ENCODE measurements at places on chromosomes 1 and 21.

- DNase-seq: no peak
These were observed 42.5 kb downstream of the MRAP start for GRCh38 chr21:32340863-32341848.

- DNase-seq: no peak
These were observed 34.5 kb downstream of the CTNNBIP1 start for GRCh38 chr1:9875636-9876000.

DNA sequence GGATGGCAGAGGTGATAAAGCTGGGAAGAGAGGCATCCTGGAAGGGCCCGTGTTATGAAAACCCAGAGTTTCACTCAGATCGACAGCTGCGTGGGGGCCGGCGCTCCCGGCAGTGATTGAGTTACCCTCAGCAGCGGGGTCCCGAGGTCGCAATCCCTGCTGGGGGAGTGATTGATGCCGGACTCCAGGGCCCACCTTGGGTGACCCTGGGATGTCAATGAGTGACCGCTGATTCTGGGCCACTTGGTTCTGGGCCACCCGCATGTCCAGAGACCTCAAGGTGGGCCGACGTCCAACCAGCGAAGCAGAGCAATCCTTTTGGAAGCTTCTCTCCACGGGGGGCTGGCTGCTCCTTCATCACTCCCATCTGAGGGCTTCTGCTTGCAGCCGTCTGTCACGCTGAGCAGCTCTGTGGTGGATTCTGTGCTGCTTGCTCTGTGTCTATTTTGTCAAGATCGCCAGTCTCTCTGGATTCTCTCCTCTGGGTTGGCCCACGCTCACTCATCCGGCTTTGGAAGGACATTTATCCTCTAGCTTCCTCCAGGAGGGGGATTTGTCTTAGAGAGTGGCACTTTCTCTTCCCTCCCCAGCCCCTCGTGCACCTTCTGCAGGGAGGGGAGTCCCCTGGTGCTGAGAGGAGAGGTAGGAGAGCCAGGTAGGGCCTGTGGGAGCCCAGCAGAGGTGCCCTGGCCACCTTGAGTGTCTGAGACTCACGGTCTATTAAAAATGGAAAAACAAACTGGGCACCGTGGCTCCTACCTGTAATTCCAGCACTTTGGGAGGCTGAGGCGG is 110.9 kb upstream of the C1orf174 start:
- no peak for DNase-seq

- no peak for DNase-seq
These were observed 26.2 kb downstream of the ENAH start for GRCh38 chr1:225626698-225627097.

DNA sequence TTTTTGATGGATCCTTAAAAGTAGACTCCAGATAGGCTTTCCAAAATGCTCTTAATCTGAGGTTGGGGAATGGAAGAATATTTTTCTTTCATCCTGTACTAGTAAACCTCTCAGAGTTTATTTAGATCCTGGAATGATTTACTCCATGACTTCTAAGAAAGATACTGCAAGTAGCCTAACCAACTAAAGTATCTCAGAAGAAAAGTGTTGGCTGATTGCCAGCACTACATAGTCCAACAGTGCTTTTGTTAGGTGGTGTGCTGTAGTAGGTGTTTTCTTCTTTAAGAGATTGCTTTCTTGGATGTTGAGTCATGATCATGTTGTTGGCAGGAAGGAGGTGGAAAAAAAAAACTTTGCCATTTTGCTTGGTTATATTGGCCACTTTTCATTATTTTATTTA is 119.8 kb downstream of the OSBPL9 start:
- no peak for DNase-seq

DNA sequence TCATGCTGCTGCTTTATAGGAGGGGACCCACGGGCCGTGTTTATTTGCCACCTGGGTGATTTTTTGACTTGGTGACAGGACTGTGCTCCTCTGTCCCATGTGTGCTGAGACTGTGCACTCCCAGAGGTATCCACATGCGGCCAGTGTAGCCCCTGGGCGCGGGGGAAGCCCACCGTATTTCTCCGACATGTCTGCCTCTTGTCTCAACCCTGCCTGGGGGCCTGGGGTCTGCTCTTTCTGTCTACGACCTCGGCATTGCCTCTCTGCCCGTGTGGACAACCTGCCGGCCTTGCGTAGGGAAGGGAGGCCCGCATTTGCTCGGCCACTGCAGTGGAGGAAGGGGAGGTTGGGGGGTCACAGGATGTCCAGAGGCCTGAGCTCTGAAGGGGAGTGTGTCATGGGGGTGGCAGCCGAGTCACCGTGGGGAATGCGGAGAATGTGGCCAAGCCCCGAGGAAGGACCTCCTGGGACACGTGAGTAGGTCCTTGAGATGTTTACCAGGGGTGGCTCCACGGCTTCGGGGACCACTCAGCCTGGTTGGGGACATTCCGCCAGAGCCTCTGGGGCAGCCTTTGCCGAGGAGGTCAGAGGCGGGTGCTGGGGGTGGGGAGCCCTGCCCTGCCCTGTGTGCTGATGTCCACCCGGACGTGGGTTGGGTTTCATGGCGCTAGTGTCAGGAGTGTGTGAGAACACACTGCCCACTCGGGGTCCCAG is 11.0 kb downstream of the PRKCZ start:
- no peak for DNase-seq

DNA sequence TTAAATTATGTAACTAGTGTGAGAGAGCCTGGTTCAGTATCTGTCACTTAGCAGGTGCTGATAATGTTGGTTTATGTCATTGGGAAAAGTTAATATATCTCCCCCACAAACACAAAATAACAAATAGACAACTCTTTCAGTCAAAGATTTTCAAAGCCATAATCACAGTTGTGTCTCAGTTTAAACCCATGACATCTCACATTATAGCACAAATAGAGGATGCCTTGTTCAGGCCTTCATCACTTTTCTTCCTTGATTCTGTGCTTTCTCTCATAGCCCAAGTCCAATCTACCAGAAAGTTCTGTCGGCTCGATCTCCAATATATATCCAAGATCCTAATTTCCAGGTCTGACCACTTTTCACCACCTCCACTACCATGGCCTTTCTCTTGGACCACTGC is 6.2 kb upstream of the EPS15 start:
- DNase-seq: no peak

- no peak for DNase-seq
These were observed 96.8 kb downstream of the TNR start for GRCh38 chr1:175646439-175647209.

DNA sequence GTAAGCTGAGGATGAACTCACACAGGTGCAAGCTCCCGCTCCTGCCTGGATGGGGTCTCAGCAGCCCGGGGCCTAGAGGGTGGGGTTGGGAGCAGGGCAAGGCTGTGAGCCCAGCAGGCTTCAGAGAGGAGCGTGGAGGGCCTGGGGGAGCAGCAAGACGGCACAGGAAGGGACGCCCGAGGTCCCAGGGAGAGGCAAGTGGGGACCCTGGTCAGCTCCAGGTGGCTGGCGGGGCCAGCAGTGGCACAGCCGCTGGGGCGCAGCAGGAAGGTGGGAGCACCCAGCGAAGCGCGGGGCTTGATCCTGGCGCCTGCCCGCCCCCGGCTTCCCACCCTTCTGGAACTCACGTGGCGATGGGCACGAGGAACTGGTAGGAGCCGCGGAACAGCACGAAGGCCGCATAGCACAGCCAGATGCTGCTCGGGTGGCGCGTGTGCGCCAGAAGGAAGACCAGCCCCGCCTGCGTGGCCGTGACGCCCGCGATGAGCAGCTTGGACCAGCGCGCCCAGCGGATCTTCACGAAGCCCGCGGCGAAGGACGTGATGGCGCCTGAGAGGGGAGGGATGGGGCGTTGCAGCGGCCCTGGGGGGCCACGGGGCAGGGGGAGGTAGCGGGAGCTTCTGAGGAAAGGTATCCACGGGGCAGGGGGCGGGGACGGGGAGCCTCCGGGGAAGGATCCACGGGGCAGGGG is 11.7 kb downstream of the SLC19A1 start:
- no peak for DNase-seq

DNA sequence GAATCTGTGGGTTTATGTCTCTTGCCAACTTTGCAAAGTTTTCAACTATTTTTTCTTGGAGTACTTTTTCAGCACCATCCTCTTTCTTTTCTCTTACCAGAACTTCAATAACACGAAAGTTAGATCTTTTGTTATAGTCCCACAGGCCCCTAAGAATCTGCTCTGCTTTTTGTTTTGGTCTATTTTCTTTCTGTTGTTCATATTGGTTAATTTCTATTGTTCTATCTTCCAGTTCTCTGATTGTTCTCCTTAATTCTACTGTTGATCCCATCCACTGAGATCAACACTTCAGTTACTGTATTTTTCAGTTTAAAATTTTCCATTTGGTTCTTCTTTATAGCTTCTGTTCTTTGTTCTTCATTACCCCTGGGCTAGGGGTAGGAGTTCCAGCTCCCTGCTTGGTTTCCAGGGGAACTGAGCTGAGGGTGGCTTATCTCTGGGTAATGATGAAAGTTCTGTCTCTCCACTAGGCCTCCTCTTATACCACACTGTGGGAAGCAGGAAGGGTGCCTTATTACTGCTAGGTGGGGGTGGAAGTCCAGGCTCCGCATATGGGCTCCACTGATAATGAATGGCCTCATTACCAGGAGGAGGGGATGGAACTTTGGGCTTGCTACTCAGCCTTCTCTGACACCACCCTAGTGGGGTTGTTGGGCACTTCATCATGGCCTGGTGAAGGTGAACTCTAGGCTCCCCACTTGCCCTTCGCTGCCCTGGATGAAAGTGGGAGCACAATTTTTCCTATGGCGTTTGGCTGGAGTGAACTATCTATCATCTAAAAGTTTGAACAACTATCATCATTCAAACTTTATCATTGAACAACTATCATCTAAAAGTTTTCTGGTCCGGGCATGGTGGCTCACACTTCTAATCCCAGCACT is 39.3 kb downstream of the NAV1 start:
- DNase-seq: no peak

Measured in stimulated activated CD4-positive, alpha-beta T cell treated with anti-CD3 and anti-CD28 coated beads, Interleukin-15, amount 100 ng/mL, for 48 hours (primary cell).